ENCODE measurements at places on chromosomes 13 and 19.

DNA sequence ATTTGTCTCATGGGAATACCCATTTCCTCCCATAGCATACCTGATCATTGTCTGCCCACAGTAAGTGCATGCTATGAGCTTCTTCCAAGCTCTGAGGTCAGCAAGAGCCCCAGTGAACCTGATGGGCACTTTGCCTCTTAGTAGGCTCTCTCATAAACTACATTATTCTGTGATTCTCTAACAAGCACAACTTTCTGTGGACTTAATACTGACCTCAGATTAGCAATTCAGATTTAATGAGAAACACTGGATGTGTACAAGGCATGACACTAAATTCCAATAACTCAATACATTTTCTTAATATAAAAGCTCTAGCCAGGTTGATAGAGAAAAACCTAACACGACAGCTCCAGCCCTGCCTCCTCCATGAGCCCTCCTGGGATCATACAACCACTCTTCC is 23.3 kb upstream of the STARD13 start:
- no peak for DNase-seq

DNA sequence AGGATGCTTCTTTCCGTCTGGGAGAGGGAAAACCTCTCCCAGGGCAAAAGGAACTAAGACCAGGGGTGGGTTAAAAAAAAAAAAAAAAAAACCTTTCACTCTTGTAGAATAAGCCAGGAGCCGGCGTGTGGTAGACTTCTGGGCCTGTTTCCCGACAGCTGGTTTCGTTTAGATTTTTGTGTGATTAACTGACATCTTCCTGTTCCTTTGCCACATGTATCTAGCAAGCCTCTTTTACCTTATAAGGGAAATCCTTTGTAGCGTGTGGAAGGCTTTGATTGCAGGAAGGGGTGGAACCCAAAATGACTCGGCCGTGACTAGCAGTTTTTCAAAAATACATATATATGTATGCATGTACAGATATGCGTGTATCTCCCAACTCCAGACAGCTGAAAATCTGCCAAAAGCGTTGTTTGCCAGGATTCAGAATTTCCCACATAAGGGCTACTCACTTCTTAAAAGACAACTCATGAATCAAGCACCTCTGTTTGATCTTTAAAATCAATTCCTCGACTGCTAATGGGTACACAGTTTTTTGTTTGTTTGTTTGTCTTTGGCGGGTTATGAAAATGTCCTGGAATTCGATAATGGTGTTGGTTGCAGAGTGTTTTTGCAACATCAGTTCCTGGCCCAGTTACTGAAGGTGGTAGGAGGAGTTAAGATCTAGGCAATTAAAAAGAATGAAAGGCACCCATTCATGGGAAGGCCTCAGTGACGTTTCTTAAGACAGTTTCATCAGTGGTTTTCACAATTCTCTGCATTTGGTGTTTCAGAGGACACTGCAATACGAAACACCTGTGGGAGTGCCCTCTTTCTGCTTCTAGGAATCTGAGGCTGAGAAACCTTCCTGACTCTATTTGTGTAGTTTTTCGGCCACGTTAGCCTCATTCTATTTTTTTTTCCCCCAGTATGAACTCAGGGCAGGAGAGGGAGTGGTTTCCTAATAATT is 2.7 kb downstream of the TPM4 start:
- peak; percentile 68 for DNase-seq

DNA sequence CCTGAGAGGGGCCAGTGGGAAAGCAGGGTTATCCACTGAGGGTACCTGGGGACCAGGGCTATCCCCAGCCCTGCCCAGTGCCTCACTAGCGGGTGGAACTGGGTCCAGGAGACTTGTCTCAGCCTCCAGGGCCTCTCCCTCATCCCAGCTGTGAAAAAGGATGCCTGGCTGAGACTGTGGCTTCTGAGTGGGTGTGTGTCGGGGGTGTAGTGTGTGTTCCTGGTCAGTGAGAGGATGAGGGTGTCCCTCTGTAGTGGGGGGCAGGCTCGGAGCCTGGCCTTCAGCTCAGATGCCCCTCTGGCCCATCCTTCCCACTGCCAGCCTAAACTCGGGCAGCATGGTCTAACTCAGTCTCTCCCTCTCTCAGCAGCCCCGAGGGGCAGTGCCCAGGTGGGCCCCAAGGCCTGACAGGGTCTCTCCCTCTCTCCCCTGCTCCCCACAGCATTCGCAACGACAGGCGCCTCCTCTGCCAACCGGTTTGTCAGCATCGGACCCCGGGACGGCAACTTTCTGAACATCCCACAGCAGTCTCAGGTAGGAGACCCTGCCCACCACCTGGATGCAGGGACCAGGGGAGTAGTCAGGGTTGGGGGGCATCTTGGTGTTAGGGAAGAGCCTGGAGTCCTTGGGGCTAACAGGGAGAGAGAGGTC is 12.7 kb downstream of the LYL1 start:
- no peak for DNase-seq

GRCh38 chr19:55050749-55051532 is 12.0 kb downstream of the RDH13 start:
- no peak for DNase-seq

DNA sequence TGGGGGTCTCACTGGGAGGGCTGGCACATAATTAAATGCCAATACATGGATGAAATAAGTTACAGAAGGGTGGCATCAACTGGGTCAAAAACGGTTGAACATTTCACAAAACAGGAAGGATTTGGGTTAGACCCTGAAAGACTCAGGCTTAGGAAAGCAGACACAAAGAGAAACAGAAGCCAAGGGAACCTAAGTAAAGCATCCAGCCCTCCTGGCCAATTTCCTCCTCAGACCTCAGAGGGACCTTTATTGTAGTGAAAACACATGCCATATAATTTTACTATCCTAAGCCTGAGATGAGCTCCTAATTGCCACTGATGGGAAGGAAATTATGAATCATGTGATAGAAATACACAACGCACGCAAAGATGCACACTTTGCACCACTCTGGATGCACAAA is 12.1 kb upstream of the CEACAM3 start:
- no peak for DNase-seq

DNA sequence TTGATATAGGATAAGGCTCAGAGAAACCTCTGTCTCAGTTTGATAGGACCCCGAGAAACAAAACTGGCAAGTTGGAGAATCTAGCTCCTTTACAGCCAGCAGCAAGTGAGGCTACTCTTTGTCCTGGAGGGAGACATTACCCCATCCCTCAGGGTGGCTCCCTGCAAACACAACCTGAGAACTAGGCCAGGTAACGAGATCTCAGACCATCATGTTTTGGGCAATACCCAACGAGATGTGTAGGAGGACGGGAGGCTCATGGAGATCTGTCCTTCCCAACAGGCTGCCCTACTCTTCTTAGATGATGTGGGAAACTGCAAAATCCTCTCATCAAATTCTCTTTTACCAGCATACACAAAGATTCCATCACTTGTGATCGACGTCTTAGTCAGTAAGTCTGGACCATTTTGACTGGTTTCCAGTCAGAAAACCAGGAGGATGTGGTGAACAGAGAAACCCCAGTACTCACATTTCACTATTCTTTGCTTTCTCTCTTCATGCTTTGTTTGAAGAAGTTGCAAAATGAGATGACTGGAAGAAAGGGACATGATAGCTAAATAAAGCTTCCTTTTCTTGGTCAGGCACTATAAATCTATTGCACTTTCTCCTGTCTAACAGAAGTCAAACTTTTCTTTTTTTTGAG is 6.0 kb upstream of the CTU1 start:
- no peak for DNase-seq

- DNase-seq = no peak
These were observed 22.1 kb downstream of the CLEC11A start for GRCh38 chr19:50745221-50745620.

- DNase-seq = no peak
These were observed 67.8 kb upstream of the ARHGEF7 start for GRCh38 chr13:111047326-111047725.

DNA sequence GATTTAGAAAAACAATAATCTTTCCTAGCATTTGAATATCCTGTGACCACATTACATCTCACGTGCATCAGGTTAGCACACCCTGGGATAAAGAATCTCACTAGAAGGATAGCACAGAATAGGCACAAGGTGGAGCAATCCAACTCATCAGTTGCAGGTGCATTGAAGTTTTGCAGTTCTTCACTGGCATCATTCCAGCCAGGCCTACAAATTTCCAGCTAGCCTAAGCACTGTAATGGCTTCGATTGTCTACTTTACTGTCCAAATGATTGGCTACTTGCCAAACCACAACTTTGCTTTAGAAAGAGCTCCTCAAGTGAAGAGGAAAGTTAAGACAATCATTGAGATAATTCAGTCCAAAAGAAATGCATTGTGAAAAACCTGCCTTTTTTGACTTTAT is 89.5 kb downstream of the SPRY2 start:
- DNase-seq = peak; percentile 11

DNA sequence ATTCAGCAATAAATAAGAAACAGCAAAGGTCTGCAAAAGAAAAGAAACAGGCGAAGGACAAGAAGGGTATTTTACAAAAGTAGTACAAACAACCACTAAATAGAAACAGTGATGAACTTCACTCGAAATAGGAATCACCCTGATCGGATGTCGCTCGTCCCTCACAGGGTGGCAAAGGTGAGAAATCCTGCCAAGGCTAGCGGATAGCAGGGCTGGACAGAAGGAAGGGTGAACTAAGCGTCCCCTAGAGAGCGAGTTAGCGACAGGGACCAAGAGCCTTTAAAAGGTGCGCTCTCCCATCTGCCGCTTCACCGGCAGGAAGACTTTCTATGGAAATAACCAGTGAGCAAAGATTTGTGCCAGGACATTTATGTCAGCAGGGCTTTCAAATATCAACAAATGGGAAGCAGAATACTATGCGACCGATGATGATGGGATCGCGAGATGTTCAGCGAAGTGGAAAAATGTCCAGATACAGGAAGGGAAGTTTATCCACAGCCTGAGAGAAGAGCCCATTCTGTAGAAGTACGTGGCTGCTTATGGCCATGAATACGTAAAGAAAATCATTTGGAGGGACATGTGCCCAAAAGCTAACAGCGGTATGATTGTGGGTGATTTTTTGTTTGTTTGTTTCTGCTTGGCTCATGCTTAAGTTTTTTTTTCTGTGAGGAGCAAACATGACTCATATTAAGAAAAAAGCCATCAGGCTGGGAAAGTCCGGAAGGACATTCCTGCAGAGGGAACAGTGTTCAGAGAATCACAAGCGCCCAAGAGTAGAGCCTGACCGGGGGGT is 18.9 kb downstream of the ELAVL1 start:
- no peak for DNase-seq

Measured in GM23338 (cell line).